ENCODE measurements at places on chromosomes 3 and 15.

DNA sequence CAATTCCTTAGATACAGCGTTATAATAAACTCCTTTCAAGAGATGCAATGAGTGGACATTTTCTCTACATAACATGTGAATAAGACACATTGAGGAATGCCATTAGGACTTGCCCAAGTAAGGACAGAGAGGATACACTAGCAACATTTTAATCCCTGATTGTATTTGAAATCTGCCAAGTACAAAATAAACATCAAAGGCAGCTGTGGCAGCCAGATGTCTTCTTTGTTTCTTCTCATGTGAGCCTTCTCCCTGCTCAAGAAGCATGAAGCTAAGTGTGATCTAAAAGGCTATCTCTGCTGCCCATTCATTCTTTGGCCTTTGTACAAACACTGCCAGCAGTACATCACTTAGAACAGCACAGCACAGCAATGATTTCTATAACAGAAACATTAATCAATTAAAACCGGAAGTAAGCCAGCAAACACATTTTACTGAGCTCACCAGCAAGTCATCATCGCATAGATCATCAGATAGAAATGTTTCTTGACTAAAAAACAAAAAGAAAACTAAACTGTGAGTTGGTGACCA, 364.0 kb downstream of the CNTN6 start:
- DNase-seq, result no peak

DNA sequence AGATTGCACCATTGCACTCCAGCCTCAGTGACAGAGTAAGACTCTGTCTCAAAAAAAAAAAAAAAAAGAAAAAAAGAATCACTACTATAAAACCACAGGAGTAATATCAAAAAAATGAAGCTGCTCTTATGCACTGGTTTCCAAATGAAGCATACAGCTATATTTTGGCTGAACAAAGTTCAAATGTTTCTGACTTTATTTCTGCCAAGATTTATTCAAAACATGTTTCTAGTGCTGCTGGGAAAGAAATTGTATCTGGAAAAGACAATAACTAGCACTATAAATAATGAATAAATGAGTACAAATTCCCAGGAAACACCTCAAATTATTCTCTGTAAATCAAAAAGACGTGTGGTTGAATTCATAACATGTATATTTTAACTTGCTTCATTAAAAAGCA, 102.5 kb upstream of the MME start:
- DNase-seq, result no peak

- no peak for DNase-seq
Measured at GRCh38 chr3:127194601-127195187, 1.8 kb downstream of the PRR23E start.

- no peak for DNase-seq
Measured at GRCh38 chr3:107523289-107523538, 452 bp downstream of the BBX start.
